ENCODE measurements at places on chromosomes 11 and 22. TPM values are rescaled to one million over a fixed set of nuclear protein-coding genes. Genes with fewer than 3 reads are reported as not detected.

The SYT9 gene
- not detected for total RNA-seq

GRCh38 chr22:41201141-41201540 is 4.0 kb upstream of the L3MBTL2 start:
- H3K27ac ChIP-seq: no peak overlapping the region
- peaks cover 17% of the 10 kb centered on the region for H3K4me1 ChIP-seq
- DNase-seq: no peak
- no peaks in the 10 kb centered on the region for H3K36me3 ChIP-seq

- no peaks in the 10 kb centered on the region for H3K27me3 ChIP-seq
- H3K4me1 ChIP-seq: no peaks in the 10 kb centered on the region
- no peaks in the 10 kb centered on the region for H3K36me3 ChIP-seq
- no peak overlapping the region for H3K4me3 ChIP-seq
- no peak overlapping the region for H3K27ac ChIP-seq
- no peak for DNase-seq
Observed at GRCh38 chr22:48886604-48887393, 940.9 kb downstream of the BRD1 start.

GRCh38 chr11:46050003-46050461 is 71.2 kb downstream of the PHF21A start:
- DNase-seq: peak; percentile 58
- peaks cover 8% of the 10 kb centered on the region for H3K36me3 ChIP-seq
- H3K4me3 ChIP-seq: no peak overlapping the region
- peaks cover 23% of the 10 kb centered on the region for H3K4me1 ChIP-seq

GRCh38 chr22:19387575-19387974 is 44.0 kb downstream of the HIRA start:
- H3K27me3 ChIP-seq: no peaks in the 10 kb centered on the region
- peaks cover 88% of the 10 kb centered on the region for H3K36me3 ChIP-seq
- H3K4me1 ChIP-seq: peaks cover 6% of the 10 kb centered on the region
- no peak overlapping the region for H3K27ac ChIP-seq
- DNase-seq: no peak

The SCO2 gene
- not detected for total RNA-seq

DNA sequence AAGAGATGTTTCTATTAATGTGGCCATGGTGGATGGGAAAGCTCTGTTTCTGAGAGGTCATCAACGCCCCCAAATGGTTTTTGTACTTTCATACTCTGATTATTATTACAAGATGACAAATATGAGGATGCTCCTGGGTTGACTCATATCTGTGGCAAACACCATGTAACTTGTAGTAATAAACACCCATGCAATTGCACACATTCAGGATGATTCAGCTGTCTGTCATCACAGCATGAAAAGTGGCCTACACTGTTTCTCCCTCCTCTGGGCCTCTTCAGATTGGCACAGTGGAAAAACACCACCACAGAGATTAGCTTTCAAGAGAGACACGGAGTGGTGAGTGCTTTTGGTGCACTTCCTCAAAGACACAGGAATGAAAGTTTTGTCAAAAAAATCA is 85.4 kb downstream of the MTNR1B start:
- H3K27me3 ChIP-seq: no peaks in the 10 kb centered on the region
- no peak overlapping the region for H3K4me3 ChIP-seq
- no peak overlapping the region for H3K27ac ChIP-seq
- DNase-seq: no peak
- H3K4me1 ChIP-seq: no peaks in the 10 kb centered on the region

GRCh38 chr11:8201644-8202365 is 33.0 kb upstream of the RIC3 start:
- no peak for DNase-seq
- no peaks in the 10 kb centered on the region for H3K27me3 ChIP-seq
- H3K4me3 ChIP-seq: no peak overlapping the region
- H3K36me3 ChIP-seq: no peaks in the 10 kb centered on the region

The PIWIL4 gene
- total RNA-seq: 1.7 TPM

GRCh38 chr11:3642071-3642951 is 519 bp upstream of the ART5 start:
- no peaks in the 10 kb centered on the region for H3K27me3 ChIP-seq
- peaks cover 37% of the 10 kb centered on the region for H3K4me1 ChIP-seq
- DNase-seq: peak; percentile 86
- H3K4me3 ChIP-seq: peak overlapping the region; percentile 78
- no peaks in the 10 kb centered on the region for H3K36me3 ChIP-seq
- H3K27ac ChIP-seq: peak overlapping the region; percentile 99

- peaks cover 87% of the 10 kb centered on the region for H3K36me3 ChIP-seq
- H3K27me3 ChIP-seq: no peaks in the 10 kb centered on the region
- H3K4me1 ChIP-seq: no peaks in the 10 kb centered on the region
- no peak for DNase-seq
Observed at GRCh38 chr11:94477624-94478023, 16.0 kb downstream of the MRE11 start.

DNA sequence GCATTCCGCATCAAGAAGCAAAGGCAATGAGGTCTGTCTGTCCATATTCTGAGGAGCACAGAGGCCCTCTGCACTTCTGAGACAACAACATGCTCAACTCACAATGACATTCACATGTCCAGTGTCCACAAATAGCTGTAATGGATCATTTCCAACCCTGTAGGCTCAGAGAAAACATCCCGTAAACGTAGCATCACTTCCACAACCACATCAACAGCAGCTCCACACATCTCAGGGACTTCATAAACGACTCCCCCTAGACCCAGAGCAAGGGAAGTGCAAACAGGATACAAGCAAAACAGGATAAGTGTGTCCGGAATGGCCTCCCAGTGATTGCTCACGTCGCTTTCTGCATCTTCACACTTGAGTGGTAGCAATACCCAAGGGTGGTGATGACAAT is 100.2 kb downstream of the SYN3 start:
- no peak overlapping the region for H3K4me3 ChIP-seq
- DNase-seq: no peak
- no peaks in the 10 kb centered on the region for H3K27me3 ChIP-seq
- no peak overlapping the region for H3K27ac ChIP-seq

- no peaks in the 10 kb centered on the region for H3K4me1 ChIP-seq
- no peak overlapping the region for H3K27ac ChIP-seq
- H3K4me3 ChIP-seq: no peak overlapping the region
- no peaks in the 10 kb centered on the region for H3K27me3 ChIP-seq
- no peaks in the 10 kb centered on the region for H3K36me3 ChIP-seq
Observed at GRCh38 chr11:44911029-44911814, 39.5 kb downstream of the TP53I11 start.

DNA sequence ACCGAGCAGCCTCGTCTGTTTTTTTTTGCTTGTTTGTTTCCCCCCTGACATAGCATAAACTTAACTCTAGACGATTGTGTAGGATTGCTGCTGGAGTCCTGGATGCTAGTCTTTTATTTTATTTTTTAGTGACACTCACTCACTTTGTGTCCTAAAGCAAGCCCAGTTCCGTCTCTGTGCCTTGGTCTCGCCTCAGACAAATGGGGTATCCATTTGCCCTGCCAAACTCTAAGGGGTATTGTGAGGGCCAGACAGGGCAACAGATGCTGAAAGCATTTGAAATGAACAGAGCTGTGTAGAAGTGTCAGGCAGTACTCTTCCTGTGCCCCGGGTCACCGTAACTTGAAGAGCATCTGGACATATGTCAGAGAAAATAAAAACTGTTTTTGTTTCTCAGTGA is 34.8 kb upstream of the DKK3 start:
- no peaks in the 10 kb centered on the region for H3K27me3 ChIP-seq
- H3K36me3 ChIP-seq: no peaks in the 10 kb centered on the region
- no peak for DNase-seq
- peaks cover 14% of the 10 kb centered on the region for H3K4me1 ChIP-seq

GRCh38 chr11:73653996-73654395 is 7.6 kb downstream of the PLEKHB1 start:
- no peak overlapping the region for H3K27ac ChIP-seq
- no peaks in the 10 kb centered on the region for H3K4me1 ChIP-seq
- no peak for DNase-seq
- no peaks in the 10 kb centered on the region for H3K27me3 ChIP-seq

- H3K4me3 ChIP-seq: no peak overlapping the region
- H3K36me3 ChIP-seq: no peaks in the 10 kb centered on the region
- no peaks in the 10 kb centered on the region for H3K27me3 ChIP-seq
- DNase-seq: no peak
Observed at GRCh38 chr11:16184588-16184987, 171.8 kb downstream of the SOX6 start.

The CNTF gene
- total RNA-seq: 1.1 TPM

GRCh38 chr22:21728270-21728669 is 7.3 kb downstream of the YPEL1 start:
- H3K4me1 ChIP-seq: peaks cover 8% of the 10 kb centered on the region
- DNase-seq: no peak
- no peaks in the 10 kb centered on the region for H3K27me3 ChIP-seq
- H3K4me3 ChIP-seq: no peak overlapping the region
- H3K27ac ChIP-seq: no peak overlapping the region
